Astrocyte of the spinal cord (primary cell): ENCODE measurements at places on chromosomes 1 and 21.
A peak's percentile ranks its signal among the peaks of the same experiment; 100 is the strongest.

DNA sequence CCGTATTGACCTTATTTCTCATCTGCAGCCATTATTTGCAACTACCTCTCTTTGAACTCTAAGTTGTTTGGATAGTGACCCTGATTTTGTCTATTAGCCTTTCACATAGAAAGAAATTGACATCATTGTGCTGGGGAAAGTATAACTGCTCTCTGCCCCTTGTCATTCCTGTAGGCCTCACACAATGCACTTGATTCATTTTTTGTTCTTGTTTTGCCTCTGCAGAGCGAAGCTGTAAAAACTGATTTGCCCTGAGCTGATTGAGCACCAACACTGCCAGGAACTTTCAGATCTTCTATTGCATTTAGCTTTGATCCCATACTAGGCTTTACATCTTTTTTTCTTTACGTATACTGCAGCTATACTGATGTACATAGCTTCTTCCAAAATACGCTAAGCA, 167.2 kb upstream of the PTBP2 start:
- no peak for DNase-seq

GRCh38 chr1:118322331-118322730, 137.3 kb upstream of the SPAG17 start:
- DNase-seq: no peak

DNA sequence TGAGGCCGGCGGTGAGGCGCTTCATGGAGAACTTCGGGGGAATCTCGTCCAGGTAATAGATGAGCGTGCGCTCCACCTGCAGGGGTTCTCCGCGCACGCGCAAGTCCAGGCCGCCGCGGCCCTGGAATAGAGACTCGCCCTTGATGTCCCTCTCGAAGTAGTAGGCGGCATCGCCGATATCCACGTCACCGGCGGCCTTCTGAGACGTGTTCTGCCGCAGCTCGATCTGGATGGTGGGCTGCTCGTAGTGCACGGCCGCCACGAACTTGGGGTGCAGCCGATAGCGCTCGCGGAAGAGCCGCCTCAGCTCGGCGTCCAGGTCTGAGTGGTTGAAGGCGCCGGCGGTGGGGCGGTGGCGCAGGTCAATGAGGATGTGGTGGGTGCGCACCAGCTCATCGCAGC, 726 bp downstream of the TACSTD2 start:
- no peak for DNase-seq

DNA sequence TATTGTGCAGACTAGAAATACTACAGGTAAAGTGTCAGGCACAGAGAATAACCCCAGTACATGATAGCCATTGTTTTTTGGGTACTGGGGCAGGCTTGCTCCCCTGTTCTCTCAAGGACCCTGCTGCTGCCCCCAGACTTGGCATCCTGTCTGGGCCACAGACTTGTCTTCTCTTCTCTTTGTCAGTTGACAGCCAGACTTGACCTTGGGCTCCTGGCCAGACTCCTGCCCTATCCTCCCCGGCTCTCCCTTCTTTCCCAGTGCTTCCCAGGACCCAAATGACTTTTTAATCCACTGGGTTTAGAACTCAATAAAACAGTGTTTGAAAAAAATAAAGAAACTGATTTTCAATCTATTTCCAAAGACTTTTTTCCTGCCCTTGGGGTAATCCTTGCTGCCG, 43.2 kb downstream of the ZSCAN20 start:
- no peak for DNase-seq

GRCh38 chr1:19405761-19406487, 79.4 kb downstream of the CAPZB start:
- peak; percentile 37 for DNase-seq

DNA sequence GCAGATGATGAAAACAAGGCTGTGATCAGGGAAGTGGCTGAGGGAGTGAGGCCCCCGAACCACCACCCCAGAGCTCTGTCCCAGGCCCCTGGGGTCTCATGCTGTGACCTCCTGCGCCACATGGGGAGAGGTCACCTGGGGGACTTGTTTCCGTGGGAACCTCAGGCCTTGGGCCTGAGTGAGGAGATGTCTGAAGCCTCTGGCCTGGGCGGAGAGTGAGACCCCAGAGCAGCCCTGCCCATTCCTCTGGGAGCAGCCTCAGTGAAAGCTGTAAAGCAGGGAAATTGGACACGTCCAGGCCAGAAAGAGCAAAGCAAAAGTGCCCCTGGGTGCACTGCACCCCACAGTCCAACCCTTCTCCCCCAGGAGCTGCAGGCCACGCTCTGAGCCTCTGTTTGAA, 16.5 kb upstream of the NPHP4 start:
- no peak for DNase-seq

DNA sequence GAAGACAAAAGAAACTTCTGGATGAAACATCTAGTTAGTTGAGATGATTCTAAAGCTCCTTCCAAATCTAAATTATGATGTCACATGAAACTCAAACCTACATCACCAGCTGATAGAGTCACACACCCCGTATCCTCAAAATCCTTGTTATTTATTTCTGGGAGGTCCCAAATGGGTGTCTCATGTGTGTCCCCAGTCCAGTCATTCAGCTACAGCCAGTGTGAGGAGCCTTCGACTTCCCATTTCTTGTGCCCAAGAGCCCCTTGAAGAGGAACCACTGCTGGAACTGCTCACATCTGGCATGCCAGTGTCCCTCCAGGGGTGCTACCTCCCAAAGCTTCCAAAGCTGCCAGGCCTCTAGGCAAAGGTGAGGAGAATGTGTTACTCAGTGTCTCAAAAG, 32.5 kb upstream of the KCNA3 start:
- no peak for DNase-seq

DNA sequence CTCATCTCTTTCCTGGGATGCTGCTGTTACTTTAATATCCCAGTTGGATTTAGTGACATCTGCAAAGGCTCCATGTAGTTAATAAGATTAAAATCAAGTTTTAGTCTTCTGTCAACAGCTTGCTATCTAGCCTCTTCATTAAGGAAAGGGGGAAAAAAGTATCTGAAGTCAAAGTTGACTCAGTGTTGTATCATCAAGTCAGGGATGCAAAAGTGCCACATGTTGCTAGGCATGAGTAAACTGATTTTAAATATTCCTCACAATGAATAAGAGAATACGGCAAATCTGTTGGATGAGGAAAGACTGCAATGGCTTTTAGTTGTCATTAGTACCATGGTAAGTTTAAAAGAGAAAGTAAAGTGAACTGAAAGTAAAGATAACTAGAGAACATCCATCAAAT, 383.2 kb upstream of the ZRANB2 start:
- DNase-seq: no peak

DNA sequence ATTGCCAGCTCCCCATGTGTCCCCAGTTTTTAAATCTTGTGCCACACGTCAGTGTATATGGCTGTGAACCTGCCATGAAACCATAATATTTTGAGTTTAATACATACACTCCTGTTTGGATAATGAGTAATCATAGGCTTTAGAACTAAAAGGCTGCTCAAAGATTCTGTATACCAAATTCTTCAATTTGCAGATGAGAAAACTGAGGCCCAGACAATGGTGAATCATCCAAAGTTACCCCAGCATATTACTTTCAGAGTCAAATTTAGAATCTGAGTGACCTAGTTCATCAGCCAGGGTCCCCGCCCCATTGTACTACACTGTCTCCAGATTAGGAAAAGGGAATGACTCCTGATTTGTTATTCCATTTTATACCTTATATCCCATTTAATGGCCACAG, 224.6 kb downstream of the FGGY start:
- DNase-seq: no peak

- no peak for DNase-seq
Measured at GRCh38 chr21:41914358-41914757, 35.2 kb upstream of the PRDM15 start.
